ENCODE measurements at places on chromosomes 16 and 17.

DNA sequence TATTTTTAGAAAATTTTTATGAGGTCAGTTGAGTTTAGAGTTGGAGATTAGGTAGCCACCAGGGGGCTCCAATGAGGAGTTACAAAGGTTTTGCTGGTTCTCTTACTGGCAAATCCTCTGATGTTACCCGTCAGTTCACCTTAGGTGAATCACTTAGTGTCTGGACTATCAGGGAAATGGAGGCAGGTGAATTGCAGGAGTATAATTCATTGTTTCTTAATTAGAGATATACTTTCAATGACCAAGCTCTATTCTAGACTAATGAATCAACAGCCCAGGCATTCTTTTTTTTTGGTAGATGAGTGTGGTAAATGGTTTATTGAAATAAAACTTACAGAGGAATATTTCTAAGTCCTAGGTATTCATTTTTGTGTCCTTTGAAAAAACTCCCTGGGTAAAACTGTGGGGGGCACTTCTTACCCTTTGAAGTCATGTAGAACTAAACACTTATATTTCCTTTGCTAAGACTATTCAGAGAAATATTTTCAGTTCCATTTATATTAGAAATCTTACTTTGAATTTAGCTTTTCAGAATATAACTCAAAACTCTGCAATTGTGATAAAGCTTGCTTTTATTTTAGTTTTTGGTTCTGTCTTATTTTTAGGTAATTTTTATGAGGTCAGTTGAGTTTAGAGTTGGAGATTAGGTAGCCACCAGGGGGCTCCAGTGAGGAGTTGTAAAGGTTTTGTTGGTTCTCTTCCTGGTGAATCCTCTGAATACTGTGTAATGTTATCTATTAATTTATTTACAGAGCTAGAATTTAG is 17.7 kb downstream of the PSMD11 start:
- no peak for DNase-seq

- no peak for DNase-seq
Observed at GRCh38 chr17:58319173-58320162, 9.1 kb downstream of the TSPOAP1 start.

DNA sequence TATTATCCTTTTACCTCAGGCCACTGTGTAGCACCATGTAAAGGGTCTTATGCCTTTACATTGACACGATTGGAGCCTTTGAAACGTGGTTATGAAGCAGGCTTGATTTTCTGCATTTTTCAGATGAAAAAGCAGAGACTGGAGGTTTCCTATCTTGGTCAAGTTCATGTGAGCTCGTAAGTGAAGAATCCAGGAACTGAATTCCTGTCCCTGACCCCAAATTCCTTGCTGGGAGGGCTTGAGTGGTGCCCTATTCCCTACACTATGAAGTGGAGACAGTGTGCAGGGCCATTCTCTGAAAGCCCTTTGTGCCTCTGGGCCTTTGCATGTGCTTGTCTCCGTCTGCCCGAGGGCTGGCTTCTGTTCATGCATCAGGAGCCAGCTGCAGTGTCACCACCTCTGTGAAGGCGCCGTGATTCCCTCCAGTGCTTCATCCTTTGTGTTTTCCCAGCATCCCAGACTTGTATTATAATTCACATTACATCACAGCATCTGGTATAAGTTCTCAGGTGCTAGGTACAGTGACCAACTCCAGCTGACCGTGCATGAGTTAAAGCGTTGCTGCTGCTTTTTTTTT is 181.1 kb downstream of the SNX29 start:
- DNase-seq: no peak

- DNase-seq: peak; percentile 11
Observed at GRCh38 chr17:53462393-53462811, 360.3 kb upstream of the KIF2B start.

GRCh38 chr17:31371511-31372097 is 19.9 kb upstream of the RAB11FIP4 start:
- DNase-seq: no peak

- DNase-seq: no peak
Observed at GRCh38 chr16:65964752-65965151, 401.7 kb upstream of the CDH5 start.

DNA sequence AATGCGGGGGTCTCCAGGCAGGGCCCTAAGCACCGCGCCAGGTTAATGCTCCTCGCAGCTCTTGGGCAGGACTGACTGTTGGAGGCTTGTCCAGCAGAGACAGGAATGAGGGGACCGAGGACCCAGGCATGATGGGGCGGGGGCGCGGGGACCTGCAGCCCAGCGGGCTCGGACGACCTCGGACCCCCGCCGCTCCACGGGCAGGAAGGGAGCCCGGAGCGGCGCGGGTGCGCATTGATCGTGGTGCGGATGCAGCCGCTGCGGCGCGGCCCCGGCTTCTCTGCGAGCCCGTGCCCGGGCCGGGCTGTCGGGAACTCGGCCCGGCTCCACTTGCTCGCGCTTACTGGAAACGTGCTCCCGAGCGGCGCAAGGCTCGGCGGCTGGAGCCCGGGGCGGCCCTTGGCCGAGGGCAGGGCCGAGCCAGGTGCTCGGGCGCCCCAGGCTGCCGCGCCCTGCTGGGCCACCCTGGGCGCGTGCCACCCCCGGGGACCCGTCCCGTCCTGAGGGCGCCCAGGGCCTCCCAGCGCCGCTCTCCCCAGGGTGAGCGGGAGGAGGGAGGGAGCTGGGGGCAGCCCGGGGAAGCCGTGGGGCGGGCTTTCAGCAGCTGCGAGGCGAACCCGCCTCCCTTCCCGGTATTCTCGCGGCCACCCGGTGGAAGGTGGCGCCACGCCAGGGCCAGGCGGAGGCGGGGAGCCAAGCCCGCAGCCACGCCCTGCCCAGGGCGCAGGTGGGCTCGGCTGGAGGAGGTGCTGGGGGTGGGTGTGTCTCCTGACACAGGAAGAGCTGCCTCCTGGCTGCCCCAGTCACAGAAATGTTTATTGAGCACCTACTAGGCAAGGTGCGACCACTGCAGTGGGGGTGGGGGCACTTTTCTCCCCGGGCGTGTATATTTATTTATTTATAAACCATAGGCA is 45.9 kb downstream of the SOCS3 start:
- DNase-seq: no peak

- no peak for DNase-seq
Observed at GRCh38 chr16:87044829-87045228, 272.4 kb downstream of the C16orf95 start.

- DNase-seq: no peak
Observed at GRCh38 chr16:12470311-12471229, 333.1 kb downstream of the CPPED1 start.

GRCh38 chr17:65535777-65536572 is 25.5 kb downstream of the AXIN2 start:
- DNase-seq: no peak

- DNase-seq: no peak
Observed at GRCh38 chr16:53129281-53130158, 74.7 kb downstream of the CHD9 start.

- DNase-seq: no peak
Observed at GRCh38 chr16:85681255-85681654, 7.5 kb downstream of the GINS2 start.

DNA sequence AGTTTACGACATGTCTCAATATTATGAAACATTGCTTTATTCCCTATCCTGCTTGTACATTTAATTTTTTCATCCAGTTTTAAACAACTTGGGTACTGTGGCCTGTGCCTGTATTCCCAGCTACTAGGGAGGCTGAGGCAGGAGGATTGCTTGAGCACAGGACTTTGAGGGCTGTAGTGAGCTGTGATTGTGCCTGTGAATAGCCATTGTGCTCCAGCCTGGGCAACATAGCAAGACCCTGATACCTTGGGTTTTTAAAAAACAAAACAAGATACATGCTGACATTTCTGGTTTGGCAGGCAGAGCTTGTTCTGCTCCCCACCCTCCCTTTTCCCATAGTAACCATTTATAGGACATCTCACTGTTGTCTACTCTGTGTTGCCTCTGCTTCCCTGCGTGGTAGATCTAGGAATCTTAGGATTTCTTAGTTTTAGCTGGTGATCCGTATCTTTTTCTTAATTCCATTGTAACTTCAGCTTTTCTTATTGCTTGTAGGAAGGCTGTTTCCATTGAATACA is 35.6 kb downstream of the TENT4B start:
- no peak for DNase-seq

DNA sequence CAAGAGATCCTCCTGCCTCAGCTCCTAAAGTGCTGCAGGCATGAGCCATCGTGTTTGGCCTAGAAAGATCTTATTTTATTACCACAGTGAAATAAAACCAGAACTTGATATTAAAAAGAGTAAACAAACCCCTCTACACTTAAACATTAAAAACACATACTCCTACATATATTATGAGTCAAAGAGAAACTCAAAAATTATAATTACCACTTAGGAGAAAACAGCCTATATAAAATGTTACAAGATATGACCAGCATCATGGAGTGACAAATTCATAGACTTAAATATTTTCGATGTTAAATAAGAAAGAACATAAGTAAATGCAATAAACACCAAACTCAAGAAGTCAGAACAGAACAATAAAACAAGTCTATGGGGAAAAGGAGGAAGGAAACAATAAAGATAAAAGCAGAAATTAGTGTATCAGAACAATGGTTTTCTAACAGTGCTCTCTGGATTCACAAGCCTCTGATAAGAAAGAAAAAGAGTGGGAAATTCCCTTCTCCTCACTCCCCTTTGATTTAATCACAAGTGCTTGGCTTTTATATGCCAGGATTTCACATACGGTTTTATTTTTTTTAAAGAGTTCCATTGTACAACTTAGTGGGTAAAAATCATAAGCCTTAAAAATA is 23.0 kb downstream of the SKAP1 start:
- DNase-seq: no peak

DNA sequence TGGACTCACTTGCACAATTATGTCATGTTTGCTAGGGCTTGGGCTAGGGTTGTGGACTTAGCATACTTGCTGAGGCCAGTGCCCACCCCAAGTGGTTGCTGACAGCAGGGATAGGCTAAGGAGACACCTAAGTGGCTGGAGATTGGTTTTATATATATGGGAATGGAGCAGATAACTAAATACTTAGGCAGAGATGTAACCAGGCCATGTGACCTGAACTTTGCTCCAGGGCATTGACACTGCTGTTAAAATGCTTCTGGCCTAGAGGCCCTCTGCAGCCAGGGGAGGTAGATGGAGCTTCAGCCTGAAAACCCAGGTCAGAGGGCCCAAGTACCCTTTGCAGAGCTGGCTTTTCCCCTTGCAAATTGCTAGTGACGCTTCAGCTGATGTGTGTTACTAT is 1.4 kb upstream of the ITGB3 start:
- DNase-seq: no peak

- DNase-seq: no peak
Observed at GRCh38 chr16:1825381-1825863, 1.2 kb downstream of the HAGH start.

DNA sequence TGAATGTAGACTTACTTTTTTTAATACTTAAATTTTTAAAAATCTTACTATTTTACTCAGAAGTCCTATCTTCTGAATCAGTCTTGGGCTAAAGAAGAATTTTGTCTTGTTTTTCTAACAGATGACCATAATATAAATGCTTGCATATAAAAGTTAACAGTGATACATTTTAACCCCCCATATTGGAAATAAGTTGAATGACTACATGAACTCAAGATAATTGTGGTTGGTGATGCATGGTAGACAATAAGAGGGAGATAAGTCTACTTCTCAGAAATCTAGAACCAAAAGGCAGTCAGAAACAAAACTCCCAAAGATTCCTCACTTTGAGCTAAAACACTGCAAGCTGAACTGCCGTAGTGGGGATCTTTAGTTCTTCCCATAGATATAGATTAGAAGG is 868.4 kb upstream of the SOX9 start:
- DNase-seq: no peak

GRCh38 chr16:65469116-65469515 is 347.3 kb upstream of the CDH11 start:
- DNase-seq: no peak

DNA sequence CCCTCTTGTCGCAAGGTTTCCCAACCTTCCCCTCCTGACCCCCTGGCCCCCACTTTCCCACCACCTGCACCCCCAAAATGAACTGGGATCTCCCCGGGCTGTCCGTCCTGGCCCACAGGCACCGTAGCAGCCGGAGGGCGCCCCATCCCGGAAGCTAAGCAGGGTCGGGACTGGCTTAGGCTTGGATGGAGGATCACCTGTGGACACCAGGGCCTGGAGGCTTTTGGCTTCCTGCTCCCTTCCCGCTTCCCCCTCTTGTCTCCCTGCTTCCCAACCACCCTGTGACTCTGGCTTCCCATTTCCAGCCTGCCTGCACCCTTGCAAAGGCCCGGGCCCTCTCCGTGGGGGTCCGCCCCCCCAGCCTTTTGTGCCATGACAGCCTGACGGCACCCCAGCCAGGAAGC is 2291.3 kb downstream of the TP53TG3F start:
- DNase-seq: no peak

DNA sequence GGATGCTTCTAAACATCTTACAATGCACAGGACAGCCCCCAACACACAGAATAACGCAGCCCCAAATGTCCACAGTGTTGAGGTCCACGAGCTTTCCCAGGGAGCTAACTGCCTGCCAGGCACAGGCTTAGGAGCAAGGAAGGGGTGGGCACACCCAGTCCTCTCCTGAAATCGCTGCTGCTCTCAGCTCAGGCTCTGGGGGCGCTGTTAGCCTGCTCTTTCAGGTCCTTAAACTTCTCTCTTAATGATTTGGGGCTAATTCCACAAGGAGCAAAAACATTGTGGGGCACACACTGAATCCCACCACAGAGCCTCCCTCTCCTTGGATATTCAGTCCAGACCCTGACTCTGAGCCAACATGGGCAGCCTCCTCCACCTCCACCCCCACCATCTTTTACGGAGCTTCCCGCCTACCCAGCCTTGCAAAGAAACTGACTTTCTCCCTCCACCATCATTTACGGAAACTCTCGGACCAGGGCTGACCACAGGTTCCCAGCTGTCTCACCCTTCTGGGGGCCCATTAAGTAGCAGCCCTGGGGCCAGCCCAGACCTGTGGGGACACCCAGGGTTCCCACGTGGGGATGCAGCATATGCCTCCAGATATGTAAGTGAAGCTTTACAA is 1.1 kb downstream of the CD300H start:
- DNase-seq: no peak

GRCh38 chr17:9371019-9371418 is 204.6 kb downstream of the STX8 start:
- DNase-seq: peak; percentile 35

DNA sequence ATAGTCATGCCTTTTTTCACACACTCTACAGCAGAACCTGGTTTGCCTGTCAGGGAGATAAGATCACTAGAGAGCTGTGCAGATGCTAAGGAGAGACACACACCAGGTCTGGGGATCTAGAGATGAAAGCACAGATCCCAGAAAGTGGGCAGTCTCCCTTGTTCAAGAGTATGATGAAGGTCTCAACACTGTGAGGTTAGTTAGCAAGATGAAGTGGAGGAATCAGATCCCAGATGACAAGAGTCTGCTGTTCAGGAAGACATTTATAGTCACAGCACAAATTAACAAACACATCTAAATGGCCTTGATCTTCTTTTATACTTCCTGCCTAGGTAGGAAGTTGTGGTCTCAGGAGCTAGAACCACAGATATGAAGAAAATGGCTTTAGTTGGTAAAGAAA is 23.4 kb upstream of the SKAP1 start:
- no peak for DNase-seq
